ENCODE measurements at places on chromosomes 11 and 22.

DNA sequence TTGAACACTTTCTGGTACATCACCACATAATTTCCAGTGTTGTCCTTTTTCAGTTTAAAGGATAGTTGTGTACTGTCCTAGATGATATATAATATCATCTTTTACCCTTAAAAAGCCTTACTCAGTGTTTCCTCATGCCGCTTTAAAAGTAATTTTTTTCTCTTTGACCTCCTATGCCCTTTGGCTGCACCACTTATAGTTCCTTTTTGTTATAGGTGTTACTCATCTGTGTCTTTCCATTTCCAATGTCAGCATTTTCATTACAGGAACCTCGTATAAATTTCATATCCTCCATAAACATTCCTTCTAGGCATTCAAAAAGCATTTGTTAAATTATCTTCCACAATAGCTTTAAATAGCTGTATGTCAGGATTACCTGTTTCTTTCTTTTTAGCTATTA lies 40.8 kb downstream of the USP47 start:
- DNase-seq, result no peak

DNA sequence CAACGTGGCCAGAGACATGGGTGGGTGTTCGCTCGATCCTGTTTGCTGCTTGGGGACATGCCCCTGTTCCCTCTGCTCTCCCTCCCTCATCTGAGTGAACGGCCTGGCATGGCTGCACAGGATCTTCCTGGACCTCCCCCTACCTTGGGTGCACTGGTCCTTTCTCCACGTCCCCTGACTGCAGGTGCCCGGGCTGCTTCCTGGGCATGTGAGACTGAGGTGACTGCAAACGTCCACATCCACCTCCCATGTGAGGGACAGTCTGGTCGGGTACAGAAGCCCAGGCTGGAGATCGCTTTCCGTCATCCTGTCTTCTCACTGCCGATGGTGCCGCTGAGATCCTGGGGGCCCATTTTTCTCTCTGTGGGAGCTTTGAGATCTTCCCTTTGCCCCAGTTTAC lies 11.8 kb downstream of the SULT4A1 start:
- DNase-seq, result no peak

DNA sequence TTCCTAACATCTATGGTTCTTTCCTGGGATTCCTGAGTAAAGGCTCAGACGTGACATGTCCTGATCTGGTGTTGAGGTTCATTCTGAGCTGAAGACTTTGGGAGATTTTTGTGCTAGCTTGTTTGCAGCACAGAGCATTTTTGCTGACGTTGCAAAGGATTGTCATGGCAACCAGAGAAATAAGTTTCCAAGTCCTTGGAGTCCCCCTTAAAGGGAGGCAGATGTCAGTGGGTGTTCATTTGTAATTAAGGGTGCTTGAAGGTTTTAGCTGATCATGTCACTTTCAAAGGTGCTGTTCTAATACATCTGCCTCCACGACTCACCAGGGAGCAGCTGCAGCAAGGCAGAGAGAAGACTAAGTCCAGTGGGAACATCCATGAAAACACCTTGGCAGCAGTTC lies 5.4 kb upstream of the SYN3 start:
- no peak for DNase-seq

DNA sequence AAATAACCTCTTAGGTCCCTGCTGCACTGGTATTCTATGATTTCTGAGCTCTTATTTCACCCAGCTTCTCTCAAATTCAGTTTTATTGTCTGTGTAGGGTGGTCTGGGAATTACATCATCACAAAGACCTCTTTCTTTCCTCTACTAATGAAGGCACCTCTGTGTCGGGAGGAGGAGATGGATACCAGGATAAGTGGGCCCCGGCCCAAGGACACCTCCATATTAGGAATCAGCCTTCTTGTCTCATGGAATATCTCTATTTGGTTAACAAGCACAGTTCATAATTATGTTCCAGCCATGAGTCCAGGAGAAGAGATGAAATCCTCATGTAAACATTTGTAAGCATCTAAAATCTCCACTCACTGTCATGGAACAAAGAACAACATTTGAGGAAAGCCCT lies 9.4 kb downstream of the PARVA start:
- no peak for DNase-seq

DNA sequence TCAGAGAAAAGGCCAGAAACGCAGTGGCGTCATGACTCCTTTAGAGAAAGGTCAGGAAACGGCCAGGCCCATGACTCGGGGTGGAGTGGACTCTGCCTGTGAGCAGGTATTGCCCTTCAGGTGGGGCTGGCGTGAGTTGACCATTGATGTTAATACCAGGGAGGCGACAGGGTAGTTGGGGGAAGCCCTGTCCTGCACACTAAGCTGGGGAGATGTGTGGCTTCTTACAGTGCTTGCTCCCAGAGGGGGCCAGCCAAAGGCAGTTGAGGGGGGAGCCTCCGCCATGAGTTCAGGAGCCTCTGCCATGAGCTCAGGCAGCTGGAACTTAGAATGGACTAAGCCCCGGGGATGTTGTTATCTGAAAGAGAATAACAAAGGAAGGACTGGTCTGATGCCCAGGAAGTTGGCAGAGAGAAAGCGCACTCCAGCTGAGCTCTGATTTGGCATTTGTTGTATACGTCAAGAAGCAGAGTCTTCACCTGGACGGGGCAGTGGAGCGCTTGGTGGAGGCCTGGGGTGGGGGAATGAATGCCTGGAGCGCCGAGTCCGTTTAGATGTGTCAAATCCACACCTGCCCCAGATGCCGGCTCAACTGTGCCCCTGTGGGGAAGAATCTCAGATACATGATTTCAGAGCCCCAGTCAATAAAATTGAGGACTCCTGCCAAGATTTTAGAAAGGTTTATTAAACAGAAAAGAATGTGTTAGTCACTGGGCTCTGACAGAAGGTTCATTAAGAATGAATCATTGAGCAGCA lies 222.5 kb downstream of the TBC1D22A start:
- DNase-seq, result no peak

- DNase-seq, result no peak
Measured at GRCh38 chr22:19378344-19378674, 53.2 kb downstream of the HIRA start.

- DNase-seq, result no peak
Measured at GRCh38 chr11:120316880-120317688, 8.0 kb upstream of the TLCD5 start.

- no peak for DNase-seq
Measured at GRCh38 chr22:36117053-36117554, 43.5 kb downstream of the APOL3 start.

DNA sequence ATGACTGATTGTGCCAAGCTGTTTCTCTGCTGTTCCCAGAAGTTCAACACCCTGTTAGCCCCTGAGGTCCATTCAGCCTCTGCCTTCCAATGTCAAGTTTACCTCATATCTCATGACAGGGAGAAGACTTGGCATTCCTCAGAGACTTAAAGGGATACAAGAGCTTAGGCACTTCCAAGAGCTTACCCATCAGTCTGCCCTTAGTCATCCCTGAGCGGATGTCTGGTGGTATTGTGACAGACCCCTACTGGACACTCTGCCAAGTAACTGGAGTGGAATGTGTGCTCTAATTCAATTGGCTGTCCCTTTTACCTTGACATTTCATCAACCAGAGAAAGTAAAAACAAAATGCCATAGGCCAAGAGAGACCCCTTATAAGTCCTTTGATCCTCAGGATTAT lies 151.5 kb downstream of the AASDHPPT start:
- DNase-seq, result no peak

- no peak for DNase-seq
Measured at GRCh38 chr11:119369132-119369925, 12.2 kb downstream of the USP2 start.

- DNase-seq, result no peak
Measured at GRCh38 chr11:19243613-19244012, 2.9 kb upstream of the E2F8 start.

DNA sequence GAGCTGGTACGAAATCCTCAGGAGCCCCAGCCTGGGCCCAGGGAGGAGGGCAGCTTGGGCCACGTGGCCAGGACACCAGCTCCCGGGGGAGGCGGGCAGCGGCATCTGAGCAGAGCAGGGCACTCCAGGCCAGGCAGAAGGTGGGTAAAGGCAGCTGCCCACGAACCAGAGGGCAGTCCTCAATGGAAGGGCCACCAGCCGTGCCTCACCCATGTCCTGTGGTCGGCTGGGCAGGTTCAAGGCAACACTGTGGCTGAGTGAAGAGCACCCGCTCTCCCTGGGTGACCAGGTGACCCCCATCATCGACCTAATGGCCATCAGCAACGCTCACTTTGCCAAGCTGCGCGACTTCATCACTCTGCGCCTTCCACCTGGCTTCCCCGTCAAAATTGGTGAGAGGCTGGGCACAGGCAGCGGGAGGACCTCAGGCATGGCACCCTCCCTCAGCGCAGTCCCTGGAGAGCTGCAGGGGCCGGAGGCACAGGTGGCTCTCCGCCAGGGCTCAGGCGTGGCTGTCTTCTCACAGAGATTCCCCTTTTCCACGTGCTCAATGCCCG lies 2.5 kb upstream of the SSH3 start:
- DNase-seq, result no peak

DNA sequence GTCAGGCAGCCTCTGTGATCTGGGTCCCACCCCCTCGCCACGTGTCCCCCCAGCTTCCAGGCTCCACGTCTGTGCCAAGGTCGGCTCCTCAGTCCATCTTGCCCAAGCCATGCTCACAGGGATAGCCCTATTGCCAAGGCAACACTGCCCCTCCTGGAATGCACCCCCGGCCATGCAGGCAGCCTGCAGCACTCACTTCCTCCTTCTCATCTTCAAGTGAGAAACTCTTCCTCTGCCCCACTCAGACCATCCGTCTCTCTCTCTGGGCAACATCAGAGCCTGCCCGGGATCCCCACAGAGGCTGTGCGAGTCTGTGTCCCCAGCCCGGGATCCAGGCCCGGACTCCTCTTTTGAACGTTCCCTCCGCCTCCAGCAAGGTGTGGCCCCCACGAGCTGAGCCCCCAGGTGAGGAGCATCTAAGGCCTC lies 852.3 kb downstream of the BRD1 start:
- no peak for DNase-seq

- no peak for DNase-seq
Measured at GRCh38 chr11:73186886-73187285, 31.2 kb upstream of the P2RY2 start.

- no peak for DNase-seq
Measured at GRCh38 chr22:31081963-31082605, 966 bp downstream of the SMTN start.

GRCh38 chr22:30866811-30867271 lies 101.7 kb downstream of the MORC2 start:
- DNase-seq, result no peak

- no peak for DNase-seq
Measured at GRCh38 chr11:15278128-15278527, 163.4 kb downstream of the INSC start.

- DNase-seq, result no peak
Measured at GRCh38 chr11:8309311-8309710, 45.6 kb upstream of the LMO1 start.

GRCh38 chr11:45102361-45102809 lies 44.1 kb upstream of the PRDM11 start:
- no peak for DNase-seq

DNA sequence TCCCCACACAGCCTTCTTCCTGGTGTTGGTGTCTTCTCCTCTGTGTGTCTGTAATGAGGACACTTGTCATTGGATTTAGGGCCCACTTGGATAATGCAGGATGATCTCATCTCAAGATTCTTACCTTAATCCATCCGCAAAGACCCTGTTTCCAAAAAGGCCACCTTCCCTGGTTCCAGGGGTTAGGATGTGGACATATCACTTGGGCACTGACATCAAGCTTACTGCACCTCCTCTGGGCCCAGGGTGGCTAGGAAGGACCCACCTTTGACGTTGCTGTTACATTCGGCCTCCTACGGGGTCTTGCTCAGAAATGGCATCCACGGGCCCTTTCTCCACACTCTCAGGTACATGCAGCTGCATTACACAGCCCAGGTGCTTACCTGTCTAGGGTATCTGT lies 535.9 kb downstream of the BRD1 start:
- no peak for DNase-seq

DNA sequence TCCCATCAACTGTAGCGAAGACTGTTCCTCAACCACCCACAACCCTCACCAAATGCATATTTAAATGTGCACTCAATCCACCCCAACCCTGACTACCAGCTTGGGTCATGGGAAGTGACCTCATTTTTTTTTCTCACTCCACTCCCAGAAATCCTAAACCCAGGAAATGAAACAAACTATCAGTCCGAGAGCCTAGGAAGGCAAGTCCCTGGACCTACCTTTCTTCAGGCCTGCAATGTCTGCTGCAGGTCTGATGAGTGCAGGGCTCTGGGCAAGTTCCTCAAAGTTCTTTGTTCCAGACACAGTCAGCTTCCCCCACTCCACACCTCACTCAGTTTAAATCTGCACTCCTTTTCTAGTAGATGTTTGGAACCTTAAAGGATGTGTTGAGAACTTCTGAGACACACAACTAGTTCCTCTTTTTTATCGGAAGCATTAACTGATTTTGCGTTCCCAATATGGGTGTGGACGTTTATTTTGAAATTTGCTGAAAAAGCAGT lies at the start of gene MS4A4E:
Gene MS4A4E (minus strand): TSS at position 398 of the 500 bp plus-strand sequence. CDS start 13,082 bp downstream, outside the sequence.
- no peak for DNase-seq

DNA sequence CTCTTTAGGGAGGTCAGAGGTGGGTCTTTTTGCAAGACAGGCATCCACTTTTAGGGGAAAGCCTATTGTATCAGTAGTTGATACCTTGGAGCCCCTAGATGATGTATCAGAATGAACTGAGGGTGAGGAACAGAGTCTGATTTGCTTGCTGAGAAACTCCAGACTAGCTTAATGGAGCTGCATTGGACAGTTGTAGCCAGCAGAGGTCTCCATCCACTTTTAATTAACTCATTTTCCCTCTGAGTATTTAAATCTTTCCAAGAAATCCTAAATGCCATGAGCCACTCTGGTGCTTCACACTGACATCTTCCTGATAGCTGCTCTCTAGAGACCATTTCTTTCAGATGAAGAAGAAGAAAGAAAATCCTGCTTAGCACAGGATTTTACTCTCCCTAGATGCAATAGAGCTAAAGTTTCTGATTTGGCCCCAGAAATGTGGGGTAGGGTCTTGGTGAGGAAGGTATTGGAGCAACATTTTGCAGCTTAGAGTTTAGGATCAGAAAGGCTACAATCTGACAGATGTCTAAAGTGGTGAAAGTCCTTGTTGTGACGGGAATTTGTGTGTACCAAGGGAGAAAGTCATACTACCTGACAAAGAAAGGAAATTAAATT lies 38.0 kb downstream of the EXT2 start:
- DNase-seq, result no peak

DNA sequence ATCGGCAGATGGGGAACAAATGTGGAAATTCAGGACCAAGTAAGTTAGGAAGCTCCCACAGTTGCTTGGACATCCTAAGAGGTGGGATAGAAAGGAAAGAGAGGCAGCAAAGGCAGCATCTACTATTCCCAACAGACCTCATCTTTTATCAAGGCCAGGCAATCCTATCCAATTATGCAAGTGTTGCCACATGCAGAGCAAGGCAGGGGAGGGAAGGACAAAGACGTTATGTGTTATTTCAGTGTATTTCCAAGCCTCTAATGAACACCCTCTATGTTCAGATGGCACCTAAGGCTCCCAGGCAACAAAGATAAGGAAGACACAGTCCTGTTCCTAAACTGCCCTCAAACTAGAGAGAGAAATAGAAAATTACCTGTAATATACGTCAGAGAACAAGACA lies 9.2 kb downstream of the TIGD3 start:
- no peak for DNase-seq

Data from stimulated activated CD4-positive, alpha-beta T cell treated with anti-CD3 and anti-CD28 coated beads, Interleukin-1b, Interleukin-23, amount 100 ng/mL, for 24 hours (primary cell).